ENCODE measurements at places on chromosomes 16 and 17.

DNA sequence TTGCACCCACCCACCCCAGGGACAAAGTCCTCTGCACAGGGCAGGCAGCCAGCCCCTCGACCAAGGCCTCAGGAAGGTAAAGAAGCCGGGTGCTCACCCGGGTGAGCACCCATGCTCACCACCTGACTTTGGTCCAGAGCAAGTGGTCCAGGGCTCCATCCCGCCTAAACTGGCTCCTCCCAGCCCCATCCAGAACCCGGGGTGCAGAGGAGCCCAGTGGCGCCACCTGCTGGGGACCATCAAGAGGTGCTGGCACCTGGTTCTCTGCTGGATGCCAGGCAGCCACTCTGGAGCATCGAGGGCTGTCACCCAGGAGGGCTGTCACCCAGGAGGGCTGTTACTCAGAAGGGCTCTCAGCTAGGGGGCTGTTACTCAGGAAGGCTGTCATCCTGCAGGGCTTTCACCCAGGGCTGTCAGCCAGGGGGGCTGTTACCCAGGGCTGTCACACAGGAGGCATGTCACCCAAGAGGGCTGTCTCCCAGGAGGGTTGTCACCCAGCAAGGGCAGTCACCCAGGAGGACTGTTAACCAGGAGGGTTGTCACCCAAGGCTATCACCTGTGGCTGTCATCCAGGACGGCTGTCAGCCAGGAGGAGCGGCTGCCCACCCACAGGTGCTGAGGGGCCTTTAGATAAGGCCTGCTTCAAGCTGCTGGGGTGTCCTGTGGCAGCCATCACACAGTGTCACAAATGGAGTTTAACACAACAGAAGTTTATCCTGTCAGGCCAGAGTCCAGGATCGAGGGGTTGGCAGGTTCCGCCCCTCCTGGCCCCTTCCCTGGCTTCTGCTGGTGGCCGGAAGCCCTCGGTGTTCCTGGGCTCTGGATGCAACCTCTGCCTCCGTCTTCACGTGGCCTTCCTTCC is 98.5 kb downstream of the TNFRSF13B start:
- DNase-seq, result peak; percentile 21

- DNase-seq, result peak; percentile 51
These were observed 790 bp downstream of the TRADD start for GRCh38 chr16:67158637-67159600.

GRCh38 chr16:30565984-30566383 is 5.5 kb downstream of the ZNF688 start:
- no peak for DNase-seq

- no peak for DNase-seq
These were observed 46.3 kb upstream of the ICAM2 start for GRCh38 chr17:64066716-64067115.

DNA sequence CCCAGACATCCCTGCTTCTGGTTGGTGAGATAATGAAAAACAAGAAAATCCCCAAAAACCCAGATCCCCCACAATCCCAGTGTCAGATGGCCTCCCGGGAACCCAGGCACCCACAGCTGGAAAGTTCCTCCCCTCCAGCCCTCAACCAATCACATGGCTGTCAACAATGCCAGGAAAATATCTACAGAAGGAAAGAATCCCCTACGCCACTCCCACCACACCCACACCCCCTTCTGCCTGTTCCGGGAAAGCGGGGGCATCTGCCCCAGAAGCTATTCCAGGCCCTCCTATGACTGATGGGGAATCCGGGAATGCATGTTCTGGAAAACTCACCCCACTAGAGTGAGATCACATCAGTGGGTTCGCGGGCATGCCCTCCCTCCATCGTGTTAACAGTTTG is 1.8 kb downstream of the TMEM95 start:
- no peak for DNase-seq

DNA sequence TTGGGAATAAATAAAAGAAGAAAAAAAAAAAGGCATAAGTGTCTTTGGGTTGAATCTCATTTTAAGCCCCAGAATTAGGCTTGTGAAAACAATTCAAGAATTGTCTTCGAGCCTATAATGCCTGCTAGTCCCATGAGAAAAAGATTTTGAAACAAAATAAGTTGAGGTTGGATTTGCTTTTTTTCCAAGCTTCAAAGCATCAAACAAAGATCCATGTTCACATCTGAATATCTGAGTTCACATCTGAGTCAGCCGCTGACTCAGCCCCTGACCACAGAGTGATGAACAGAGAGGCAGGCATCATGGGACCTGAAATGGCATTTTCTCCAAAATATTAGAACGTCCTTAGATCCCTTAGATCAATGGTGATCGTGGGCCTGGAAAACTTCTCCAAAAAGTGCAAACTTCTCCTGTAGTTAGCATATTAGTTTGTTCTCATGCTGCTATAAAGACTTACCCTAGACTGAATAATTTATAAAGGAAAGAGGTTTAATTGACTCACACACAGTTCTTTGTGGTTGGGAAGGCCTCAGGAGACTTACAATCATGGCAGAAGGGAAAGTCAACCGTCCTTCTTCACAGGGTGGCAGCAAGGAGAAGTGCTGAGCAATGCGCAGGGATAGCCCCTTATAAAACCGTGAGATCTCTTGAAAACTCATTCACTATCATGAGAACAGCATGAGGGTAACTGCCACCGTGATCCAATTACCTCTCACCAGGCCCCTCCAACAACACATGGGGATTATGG is 294.6 kb upstream of the HSBP1 start:
- DNase-seq, result no peak

GRCh38 chr16:4386951-4387565 is 15.4 kb downstream of the VASN start:
- DNase-seq, result no peak

DNA sequence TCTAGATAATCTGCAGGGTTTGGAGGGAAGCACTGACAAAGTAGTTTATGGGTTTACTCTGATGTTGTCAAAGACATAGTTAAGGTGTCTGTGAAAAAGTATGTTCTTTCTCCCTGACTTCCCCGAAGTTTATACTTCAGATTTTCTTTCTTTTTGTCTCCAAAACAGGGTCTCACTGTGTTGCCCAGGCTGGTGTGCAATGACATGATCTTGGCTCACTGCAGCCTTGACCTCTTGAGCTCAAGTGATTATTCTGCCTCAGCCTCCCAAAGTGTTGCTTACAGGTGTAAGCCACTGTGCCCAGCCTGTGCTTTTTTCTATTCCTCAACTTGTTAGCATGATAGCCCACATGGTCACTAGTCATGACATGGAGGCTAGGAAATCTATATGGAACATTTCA is 20.9 kb downstream of the SF3B3 start:
- DNase-seq, result no peak

DNA sequence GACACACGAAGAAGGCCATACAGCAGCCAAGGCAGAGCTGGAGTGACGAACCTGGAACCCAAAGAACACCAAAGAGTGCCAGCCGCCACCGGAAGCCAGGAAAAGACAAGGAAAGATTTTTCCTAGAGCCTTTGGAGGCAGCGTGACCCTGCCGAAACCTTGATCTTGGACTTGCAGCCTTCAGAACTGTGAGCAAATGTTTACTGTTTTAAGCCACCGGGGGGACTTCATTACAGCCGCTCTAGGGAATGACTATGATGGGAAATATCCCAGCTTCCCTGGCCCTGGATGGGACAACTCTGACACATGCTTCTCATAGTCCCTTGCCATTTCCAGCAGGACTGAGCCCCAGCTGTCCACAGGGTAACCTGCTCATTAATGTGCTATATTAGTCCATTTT is 270.6 kb downstream of the HAPSTR1 start:
- DNase-seq, result no peak

- no peak for DNase-seq
These were observed 9.8 kb upstream of the MYH3 start for GRCh38 chr17:10666906-10667305.

GRCh38 chr17:75151930-75152329 is 2.4 kb downstream of the JPT1 start:
- DNase-seq, result no peak

GRCh38 chr16:28925386-28926228 is 569 bp upstream of the RABEP2 start:
- DNase-seq, result peak; percentile 61

DNA sequence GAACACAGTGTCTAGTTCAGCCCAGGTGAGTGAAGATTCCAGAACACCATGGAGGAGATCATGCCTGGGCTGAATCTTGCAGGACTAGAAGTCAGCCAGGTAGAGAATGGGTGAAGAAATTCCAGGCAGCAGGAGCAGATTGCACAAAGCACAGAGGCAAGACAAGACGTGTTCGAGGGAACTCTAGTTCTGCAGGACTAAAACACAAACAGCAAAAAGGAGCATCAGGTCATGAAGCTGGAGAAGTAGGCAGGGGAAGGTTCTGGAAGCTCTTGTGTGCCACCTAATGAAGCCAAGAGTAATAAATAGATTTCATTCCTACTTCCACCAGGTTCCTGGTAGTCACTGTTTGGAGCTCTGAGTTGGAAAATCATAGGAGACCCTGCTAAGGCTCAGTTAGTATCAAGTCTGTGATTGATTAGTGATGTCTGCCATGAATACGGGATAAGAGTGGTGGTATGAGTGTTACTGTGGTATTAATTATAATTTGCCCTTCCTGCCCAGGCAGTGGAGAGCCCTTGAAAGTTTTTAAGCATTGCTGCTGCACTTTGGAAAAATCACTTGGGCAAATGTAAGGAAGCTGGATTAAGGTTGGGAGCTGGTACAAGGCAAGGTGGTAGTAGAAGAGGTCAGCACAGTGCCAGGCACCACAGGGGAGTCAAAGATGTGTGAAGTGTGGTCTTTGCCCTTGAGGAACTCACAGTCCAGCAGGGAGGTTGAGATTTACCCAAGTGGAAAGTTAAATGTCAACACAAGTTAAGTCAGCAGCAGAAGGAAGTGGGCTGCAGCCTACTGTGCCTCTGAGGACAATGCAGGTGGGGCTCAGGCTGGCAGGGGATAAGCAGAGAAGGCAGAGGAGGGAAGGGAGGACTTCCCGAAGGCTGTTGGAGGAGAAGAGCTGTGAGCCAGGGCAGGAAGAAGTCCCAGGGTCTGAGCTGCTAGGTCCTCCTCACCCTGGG is 13.5 kb upstream of the FOXN1 start:
- no peak for DNase-seq

- no peak for DNase-seq
These were observed 168.1 kb downstream of the XYLT1 start for GRCh38 chr16:17302620-17303019.

- DNase-seq, result no peak
These were observed 1.6 kb upstream of the DHRS11 start for GRCh38 chr17:36590082-36590481.

GRCh38 chr17:3469529-3469928 is 2.1 kb downstream of the SPATA22 start:
- no peak for DNase-seq

Data from stimulated activated CD8-positive, alpha-beta memory T cell treated with anti-CD3 and anti-CD28 coated beads, Interleukin-7, amount 100 ng/mL, for 24 hours (primary cell).